Coronary artery (tissue), 2 donors: ENCODE measurements at places on chromosomes 4 and X.

GRCh38 chr4:123340381-123340701 is 56.3 kb upstream of the SPRY1 start:
- no peak for DNase-seq

DNA sequence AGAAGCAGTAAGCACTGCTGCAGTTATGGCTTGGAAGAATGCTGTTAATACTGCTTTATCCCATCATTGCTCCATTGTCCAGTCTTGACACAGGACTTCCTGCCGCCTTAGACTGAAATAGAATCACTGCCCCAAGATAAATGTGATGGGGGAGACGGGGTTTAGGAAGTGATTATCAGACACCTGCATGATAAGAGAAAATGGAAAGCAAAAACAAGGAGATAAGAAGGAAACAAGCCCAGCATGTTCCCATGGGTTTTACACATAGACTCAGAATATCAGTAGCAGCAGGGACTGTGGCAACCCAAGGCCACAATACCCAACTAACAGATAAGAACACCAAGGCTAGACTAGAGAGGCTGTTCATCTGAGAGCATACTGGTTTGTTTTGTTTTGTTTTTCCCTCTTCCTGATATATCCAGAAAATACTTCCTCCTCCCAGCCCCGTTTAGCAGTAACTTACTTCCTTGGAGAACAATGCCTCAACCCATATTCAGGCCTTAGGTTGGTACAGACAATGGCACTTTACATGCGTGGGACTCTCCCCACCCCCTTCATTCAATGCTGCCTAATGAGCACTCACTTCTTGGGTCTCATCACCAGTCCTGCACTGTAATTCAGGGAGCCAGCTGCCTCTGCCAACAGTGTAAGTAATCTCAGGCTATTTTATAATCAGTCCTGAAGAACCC is 232.6 kb downstream of the CBR4 start:
- DNase-seq = no peak

DNA sequence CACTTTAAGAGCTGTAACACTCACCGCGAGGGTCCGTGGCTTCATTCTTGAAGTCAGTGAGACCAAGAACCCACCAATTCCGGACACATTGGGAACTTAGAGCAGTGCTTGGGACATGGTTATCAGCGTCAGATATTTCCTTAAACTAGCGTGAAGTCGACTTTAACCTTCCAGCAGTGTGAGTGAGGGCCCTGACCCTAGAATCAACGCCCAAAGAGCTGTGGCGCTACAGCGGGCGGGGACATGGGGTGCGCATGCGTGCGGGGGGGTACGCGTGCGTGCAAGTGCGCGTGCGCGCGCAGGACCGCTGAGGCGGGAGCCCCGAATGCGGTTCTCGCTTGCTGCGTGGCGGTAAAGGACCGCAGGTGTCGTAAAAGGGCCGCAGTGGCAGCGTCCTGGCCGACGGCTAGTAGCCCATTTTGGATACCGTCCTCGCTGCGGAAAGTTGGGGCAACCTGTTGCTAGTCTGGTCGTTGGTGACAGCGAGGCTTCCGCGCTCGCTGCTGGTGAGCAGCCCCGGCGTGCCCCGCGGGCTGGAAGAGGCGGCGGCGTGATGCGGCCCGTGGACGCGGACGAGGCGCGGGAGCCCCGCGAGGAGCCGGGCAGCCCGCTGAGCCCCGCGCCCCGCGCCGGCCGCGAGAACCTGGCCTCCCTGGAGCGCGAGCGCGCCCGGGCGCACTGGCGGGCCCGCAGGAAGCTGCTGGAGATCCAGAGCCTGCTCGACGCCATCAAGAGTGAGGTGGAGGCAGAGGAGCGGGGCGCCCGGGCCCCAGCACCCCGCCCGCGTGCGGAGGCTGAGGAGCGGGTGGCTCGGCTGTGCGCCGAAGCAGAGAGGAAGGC is 19.8 kb upstream of the S100P start:
- DNase-seq = peak; percentile 95

GRCh38 chr4:152166567-152166966 is 369.3 kb downstream of the FBXW7 start:
- no peak for DNase-seq

GRCh38 chr4:113588895-113589668 is 172.5 kb downstream of the CAMK2D start:
- DNase-seq = no peak

GRCh38 chrX:100217547-100217946 is 192.5 kb downstream of the PCDH19 start:
- DNase-seq = no peak

- no peak for DNase-seq
Measured at GRCh38 chr4:6426571-6427438, 45.6 kb downstream of the PPP2R2C start.

- no peak for DNase-seq
Measured at GRCh38 chrX:44922980-44923379, 50.0 kb downstream of the KDM6A start.

GRCh38 chr4:84691170-84691691 is 108.3 kb downstream of the CDS1 start:
- no peak for DNase-seq

- DNase-seq = peak; percentile 91
Measured at GRCh38 chr4:185534866-185535611, at the start of gene PDLIM3. TSS of gene PDLIM3 (minus strand) at chr4:185535507. CDS start at chr4:185535434, 73 bp downstream.
